ENCODE measurements at places on chromosomes 1 and 21. TPM values are rescaled to one million over a fixed set of nuclear protein-coding genes. Genes with fewer than 3 reads are reported as not detected.

ZSWIM5 gene
- 3.6 TPM for polyA plus RNA-seq

CHRM3 gene
- polyA plus RNA-seq, result 29.8 TPM

GRCh38 chr1:222561656-222562055, 13.8 kb upstream of the HHIPL2 start:
- DNase-seq, result no peak

GRCh38 chr1:185912504-185912903, 178.3 kb downstream of the HMCN1 start:
- DNase-seq, result no peak

DNA sequence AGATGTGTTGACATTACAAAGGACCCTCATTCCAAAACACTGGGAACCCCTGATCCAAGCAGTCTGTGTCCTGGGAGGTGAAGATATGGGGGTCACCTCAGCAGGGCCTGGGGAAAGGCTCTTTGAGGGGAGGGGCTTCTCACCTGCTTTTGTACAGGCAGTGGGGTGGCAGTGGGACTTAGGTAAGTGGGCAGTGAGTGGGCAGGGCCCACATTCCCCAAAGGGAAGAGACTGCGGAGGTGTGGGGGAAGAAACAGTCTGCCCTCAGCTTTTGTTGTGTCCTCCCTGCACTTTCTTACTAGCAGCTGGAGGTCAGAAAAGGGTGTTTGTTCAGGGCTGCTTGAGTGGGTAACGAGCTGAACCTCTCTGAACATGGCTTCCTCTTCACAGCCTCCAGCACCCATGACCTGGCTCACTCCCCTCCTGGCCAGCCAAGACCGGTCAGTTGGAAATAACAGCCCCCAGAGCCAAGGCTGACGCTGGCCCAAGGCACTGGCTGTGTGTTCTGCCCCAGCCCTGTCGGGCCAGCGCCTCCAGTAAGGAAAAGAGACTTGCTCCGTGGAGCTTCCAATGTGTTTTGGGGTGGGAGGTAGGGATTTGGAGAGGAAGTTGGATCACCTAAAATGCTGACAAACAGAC, 173.5 kb downstream of the PSMG1 start:
- no peak for DNase-seq

DNA sequence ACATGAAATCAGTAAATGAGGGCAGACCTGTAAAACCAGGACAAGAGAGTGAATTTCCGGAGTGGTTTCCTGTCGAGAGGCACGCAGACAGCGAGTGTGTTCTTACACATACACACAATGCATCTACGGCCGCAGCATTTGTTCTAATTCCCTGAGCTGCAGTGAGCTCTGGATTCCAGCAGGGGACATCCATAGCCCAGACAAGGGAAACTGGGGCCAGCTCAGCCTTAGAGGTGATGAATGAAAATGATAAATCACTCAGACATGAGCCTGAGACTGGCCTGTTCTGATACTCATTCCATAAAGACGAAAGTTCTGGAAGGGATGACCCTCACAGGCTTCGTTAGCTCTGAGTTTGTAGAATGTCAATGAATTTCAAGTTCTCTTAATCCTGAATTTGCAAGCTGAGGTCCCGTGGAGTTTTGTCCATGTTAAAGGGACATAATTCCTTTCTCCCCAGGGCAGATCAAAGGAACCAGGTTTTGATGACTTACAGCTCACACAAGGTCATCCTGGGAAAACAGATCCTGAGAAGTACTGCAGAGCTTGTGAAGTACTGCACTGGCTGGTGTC, 207.9 kb upstream of the C1orf87 start:
- DNase-seq, result peak; percentile 50

- peak; percentile 35 for DNase-seq
Measured at GRCh38 chr1:183711741-183712361, 58.7 kb upstream of the APOBEC4 start.

DNA sequence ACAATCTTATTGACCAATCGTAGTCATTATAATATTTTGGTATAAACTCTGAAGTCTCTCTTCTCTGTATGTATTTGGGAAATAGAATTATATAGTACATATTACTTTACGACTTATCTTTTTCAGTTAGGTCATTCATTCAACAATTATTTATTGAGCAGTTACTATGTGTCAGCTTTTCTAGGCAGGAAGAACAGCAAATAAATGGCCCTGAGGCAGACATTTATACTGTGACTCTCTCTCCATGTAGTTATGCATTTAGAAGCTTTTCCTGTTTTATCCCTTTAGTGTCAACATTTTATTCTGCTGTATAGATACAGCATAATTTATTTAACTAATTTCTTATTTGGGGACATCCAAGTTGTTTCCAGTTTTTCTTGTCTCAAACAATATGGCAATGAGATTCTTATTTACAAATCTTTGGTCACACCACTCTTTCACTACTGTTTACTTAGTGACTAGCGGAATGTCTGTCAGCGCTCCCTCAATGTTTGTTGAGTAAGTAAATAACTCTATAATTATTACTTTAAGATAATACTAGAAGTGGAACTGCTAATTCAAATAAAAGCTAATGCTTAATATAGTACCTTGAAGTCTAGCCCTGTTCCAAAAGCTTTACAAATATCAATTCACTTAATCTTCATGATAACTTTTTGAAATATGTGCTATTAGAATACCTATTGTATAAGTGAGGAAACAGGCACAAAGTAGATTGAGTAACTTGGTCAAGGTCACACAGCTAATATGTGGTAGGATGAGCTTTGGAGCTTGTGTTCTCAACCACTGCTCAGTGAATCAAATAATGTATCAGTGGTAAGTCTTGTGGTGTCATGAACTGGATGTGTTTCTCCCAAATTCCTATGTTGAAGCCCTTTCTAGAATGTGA, 465.6 kb downstream of the SIPA1L2 start:
- DNase-seq, result no peak

DNA sequence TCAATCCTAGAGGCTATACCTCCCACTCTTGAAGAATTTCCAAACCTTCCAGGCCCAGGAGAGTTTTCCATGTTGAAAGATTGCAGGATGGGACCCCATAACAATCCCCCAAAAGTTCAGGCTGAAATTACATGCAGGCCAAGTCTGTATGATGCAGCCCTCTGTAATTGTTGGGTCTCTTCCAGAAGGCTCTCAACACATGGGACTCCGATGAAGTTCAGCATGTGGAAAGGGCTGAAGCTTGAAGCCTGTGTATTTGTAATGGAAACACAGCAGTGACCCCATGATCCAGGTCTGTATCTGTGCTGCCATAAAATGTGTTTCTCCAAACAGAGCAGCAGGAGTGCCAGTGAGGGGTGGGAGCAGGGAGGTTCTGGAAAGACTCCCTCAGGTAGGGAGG, 202.5 kb upstream of the LYPLAL1 start:
- peak; percentile 70 for DNase-seq

GRCh38 chr1:26856181-26856580, 6.8 kb upstream of the SFN start:
- no peak for DNase-seq

DNA sequence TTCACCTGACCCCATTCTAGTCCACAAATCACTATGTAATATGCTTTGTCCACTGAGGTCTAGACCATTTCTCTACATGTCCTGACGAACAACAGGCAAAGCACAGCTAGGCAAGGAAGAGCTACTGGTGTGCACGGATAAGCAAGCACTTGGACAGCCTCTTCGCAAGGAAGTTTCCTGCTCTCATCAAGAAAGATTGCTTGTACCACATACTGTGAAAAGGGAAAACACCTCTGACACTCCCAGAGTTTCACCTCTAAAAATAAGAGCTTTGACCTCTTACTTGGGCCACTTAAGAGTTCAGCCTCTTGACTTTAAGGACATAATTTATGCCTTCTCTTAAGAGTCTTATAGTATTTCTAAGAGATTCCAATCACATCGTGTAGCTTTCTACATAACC, 36.0 kb upstream of the LPAR3 start:
- no peak for DNase-seq

DNA sequence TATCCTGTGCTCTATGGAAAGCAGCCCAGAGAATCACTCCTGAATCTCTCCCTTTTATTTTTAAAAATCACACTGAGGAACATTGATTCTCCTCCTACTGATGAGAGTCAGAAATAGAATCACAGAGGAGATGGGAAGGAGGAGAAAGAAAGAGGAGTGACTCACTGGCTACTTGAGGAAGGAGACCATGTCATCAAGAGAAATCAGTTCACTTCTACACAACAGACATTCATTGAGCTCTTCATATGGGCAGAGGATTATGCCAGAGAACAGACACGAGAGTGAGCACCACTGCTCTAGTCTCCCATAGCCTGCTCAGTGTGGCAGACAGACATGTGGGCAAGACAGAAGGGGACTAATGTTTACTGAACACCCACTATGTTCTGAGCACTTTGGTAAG, 44.2 kb downstream of the RAB3B start:
- no peak for DNase-seq
